ENCODE measurements at places on chromosomes 5 and 9. TPM values are rescaled to one million over a fixed set of nuclear protein-coding genes. Genes with fewer than 3 reads are reported as not detected.

DNA sequence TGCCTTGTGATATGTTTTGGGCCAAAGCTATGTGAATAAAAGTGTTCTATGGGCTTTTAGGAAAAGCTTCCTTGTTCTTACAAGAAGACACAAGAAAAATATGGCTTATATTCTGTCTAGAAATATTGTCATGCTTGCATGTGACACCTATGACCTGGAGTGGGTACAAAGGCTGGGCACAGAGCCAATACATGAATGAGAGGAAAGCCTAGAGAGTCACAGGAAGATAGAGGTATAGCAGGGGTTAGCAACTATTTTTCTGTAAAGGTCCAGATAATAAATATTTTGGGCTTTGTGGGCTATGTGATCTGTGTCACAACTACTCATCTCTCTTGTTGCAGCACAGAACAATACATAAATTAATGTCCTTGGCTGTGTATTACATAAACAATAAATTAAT lies 196.6 kb upstream of the CD180 start:
- no peak for DNase-seq

GRCh38 chr5:66517351-66517750 lies 78.8 kb upstream of the MAST4 start:
- DNase-seq: no peak

GRCh38 chr5:43627028-43627427 lies 24.0 kb downstream of the NNT start:
- no peak for DNase-seq

DNA sequence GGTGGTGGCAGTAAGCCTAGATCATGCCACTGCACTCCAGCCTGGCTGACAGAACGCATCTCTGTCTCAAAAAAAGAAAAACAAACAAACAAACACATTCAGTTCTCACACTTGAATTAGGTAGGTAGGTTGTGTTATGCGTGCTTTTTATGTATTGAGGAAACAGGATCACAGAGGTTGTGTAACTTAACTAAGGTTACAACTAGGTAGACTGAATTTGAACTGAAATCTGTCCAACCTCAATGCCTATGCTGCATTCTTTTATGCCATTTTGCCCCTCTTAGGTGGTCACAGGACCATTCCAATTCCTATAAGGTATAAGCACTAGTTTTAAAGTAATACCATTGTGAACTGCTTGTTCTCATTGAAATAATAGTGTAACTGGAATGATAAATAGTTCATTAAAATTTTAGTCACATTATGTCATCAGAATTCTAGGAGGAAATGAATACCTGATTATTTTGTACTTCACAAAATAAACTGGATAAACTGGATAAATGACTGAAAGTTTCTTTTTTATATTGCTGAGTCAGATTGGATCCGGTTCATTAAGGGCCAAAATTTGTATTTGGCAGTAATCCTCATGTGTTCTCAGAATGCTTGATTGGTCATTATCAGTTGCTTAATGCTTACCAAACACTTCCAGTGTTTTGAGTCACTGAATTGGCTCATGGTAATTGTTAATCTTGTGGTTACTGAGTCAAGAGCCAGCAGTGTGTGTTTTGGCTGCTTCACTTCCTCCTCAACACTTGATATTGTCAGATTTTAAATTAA lies 7.1 kb downstream of the UBAP1 start:
- no peak for DNase-seq

GRCh38 chr5:55391707-55392106 lies 83.9 kb downstream of the MTREX start:
- no peak for DNase-seq

DNA sequence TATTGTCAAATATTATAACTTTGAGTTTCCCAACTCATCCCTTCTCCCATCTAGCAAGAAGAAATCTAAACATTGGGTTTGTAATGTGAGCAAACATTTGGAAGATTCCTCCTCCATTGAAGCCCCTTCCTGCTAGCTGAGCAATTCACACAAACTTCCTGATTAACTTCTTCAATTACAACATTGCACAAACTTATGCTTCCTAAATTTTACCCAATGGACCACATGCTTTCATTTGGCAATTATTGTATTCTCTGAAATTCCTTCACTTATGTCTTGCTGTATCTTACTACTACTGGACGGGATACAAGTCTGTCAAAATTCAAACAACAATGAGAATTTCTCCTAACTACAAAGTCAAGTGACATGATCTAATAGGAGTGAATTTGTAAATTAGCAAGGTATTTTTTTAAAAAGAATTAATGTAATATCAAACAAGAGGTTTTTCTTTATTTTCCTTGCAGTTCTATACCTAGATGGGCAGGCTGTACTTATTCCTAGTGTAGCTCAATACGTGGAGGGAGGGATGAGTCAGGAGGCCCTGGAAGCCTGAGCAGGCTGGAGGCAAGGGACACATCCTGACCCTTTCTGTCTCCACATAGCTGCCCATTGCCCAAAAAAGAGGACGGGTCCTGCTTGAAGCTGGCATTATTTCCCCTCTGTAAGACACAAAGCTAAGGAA lies 11.8 kb upstream of the IFNW1 start:
- no peak for DNase-seq

DNA sequence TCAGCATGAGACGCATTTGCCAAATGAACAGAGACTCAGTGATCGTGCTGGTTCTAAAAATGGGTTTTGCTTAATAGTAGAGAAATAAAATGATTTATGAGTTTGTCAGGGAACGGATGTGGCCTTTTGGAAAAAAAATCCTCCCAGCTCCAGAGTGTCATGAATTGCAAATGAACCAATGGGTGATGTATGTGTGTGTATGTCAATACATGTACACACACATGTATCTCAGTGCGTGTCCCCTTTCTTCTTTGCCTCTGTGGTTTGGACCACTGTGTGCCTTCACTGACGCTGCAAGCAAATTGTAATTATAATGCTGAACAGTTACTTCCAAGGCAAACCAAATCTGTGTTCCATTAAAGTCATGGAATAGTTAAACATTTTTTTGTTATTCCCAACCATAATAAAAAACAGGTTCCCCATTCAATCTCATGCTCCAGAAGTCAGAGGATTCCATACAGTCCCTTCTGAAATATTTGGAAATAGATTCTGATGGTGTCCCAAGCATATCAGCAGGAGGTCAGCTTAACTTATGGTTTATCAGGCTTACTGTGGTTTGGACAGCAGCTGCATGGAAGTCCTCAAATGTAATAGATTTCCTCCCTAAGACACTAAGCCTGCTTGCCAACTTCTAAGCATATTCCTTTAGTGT lies 630.5 kb downstream of the ACTL7B start:
- no peak for DNase-seq

- no peak for DNase-seq
Observed at GRCh38 chr5:23330726-23331125, 176.7 kb upstream of the PRDM9 start.

GRCh38 chr9:79403495-79403894 lies 168.3 kb upstream of the TLE4 start:
- DNase-seq: no peak

GRCh38 chr5:65858316-65858715 lies 68.1 kb upstream of the ERBIN start:
- no peak for DNase-seq

- no peak for DNase-seq
Observed at GRCh38 chr5:180618829-180619562, 27.7 kb upstream of the SCGB3A1 start.

GRCh38 chr5:145347026-145347616 lies 488.0 kb downstream of the PRELID2 start:
- DNase-seq: no peak

Gene CCDC152
- total RNA-seq: 6.9 TPM

Gene MSANTD3
- 13.2 TPM for total RNA-seq

Gene CYLC2
- total RNA-seq: not detected

Gene IFNA13
- total RNA-seq: not detected

Gene SFXN1
- total RNA-seq: 46.9 TPM

Gene CDC20B
- not detected for total RNA-seq

Gene BASP1
- total RNA-seq: 316 TPM

Gene UBAP2
- total RNA-seq: 33.4 TPM

Gene ADAMTS12
- total RNA-seq: not detected

Gene TRIM7
- total RNA-seq: 0.32 TPM
